ENCODE measurements at places on chromosomes 5 and 9.

GRCh38 chr5:57950616-57951228 lies 468.1 kb upstream of the ACTBL2 start:
- DNase-seq = no peak

- no peak for DNase-seq
Measured at GRCh38 chr5:147290261-147290660, 55.4 kb downstream of the STK32A start.

DNA sequence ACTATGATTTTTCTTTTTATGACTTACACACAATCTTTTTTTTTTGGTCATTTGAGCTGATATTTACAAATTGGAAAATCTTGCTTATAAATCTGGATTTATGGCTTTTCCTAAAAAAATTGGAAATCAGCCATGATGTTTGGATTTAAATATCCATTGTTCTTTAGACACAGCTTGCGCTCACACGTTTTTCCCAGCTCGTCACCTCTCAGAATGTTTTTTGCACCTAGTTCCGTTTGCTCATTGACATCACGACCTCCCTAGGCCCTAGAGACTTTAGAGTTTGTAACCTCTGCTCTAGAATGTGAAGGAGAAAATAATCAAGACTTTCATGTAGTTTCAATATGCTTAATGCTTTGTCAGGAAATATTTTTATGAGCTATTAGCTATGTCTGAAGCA lies 930.5 kb downstream of the TLE4 start:
- no peak for DNase-seq

DNA sequence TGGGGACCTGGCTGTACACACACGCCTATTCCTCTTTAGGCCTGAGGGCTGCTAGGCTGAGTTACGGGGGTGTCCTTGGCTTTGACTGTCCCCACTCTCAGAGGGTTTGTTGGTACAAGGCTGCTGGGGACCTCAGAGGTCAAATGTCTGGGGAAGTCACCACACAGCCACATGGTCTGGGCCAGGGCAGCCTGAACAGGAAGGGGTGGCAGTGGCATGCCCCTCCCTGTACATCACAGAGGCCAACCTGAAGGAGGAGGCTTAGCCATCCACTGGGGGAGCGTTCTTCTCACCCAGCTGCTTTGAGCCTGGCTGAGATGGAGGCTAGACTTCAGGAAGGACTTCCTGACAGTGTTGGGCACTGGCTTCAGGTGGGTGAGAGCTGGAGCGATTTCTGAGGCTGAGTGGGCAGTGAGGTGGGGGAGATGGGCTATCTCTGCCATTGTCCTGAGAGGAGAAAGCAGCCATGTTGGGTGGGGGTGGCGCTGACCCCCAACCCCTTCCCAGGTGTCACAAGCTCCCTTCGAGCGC lies 36.3 kb downstream of the CXXC5 start:
- DNase-seq = no peak

DNA sequence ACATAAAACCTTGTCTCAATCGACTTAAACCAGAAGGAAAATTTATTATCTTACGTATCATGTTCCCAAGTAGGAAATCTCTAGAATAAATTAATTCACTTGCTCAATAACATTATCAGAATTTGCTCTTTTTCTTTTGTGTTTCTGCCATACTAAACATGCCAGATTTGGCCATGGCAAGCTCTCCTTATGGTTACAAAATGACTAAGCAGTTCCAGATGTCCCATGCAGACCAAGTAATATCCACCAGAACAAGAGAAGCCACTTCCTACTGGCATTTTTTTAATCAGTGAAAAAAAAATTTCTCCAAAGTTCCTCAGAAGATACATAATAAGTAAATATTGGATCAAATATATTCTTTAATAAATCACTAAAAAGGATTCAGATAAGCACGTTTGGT lies 25.2 kb upstream of the ADAMTS6 start:
- no peak for DNase-seq

DNA sequence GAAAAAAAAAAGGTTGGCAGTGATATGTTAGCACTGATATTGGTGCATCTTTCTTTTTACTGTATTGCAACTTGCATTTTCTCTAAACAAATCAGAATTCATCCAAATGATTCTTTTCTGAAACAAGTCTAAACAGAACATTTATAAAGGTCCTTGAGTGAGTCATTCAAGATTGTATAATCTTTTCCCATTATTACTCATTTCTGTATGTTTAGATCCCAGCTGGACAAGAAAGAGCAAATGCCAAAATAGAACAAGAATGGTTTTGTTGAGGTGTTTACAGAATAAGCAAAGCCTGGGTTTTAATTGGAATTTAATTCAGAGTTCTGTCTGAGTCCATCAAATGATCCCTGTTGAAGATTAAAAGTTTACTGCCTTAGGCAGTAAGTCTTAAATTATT lies 112.3 kb downstream of the VCAN start:
- no peak for DNase-seq

DNA sequence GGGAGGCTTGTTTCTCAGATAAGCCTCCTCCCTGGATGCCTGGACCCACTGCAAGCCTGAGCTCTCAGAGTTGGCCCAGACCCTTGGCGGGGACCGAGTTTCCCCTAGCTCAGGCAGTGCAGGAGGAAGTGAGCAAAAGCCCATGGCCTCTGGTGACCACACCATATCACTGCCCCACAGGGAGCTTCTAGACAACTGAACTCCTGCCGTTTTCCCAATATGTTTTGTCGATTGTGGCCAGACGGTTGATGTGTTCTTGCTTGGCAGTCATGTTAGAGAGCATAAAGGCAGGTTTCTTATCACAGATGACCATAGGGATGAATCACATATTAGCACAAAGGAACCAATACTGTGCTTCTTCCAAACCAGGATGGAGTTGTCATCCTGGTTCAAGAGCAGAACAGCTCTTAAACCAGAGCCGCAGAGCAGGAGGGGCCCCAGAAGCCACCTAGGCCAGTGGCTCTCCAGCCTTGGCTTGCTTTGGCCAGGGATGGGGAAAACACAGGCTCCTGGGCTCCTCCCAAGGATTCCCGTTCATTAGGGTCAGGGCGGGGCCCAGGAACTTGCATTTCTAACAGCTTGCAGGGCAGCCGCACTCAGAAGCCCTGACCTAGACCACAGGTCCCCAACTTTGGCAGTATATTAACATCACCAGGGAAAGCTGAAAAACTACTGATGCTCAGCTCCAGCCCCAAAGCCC lies 113.1 kb upstream of the TBC1D2 start:
- DNase-seq = no peak

DNA sequence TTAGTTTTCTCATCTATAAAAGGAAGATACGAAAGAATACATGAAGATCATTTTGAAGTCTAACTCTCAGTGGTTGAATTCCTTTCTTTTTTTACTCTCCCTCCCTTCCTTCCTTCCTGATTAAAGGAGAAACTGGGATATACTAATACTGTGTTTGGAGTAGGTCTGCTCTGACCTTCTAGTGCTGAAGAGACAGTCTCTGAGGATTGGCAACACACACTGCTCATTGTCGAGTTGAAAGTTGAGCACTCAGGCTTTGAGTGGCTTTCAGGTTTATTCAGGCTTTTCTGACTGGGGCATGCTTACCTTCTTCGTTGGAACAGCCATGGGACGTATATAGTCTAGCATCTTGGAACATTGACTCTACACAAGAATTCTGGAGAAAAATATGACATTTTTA lies 86.9 kb upstream of the RPS23 start:
- no peak for DNase-seq

DNA sequence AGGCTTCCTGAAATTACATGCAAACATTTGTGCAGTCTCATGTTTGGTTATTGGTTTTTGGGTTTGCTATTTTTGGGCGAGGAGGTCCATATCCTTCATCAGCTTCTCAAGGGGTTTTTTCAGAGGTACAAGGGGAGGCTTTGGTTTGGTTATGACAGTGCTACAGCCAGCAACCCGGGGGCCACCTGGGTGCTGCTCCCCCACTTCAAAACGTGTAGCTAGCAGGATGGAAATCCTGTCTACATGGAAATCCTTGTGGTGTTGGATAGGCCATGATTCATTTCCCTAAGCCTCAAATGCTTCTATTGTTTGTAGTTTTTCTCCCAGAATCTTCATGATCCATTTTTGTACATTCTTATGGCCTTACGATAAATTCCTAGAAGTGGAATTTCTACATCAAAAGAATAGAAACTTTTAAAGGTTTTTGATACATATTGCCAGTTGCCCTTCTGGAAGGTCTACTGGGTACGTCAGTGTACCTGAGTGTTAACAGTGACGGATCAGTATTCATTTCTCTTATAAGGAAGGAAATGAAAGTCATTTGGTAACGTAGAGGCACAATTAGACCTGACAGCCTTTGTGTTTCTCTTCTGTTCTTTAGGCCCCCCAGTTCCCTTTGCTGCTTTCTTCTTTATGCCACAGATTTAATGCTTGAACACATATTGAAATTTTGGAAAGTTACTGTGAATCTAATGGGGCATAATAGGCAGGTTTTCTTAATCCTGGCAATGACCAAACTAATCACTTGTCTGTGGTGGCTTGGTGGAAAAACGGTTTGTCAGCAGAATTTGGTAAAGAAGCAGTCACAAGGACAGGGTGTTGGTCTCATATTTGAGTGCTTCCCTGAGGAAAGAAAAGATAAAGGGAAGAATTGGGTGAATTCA lies 69.7 kb upstream of the ABL1 start:
- DNase-seq = no peak

Data from stimulated activated CD4-positive, alpha-beta T cell treated with anti-CD3 and anti-CD28 coated beads, TNF-alpha, amount 100 ng/mL, for 1 hour (primary cell).